ENCODE measurements at places on chromosomes 6 and 20. TPM values are rescaled to one million over a fixed set of nuclear protein-coding genes. Genes with fewer than 3 reads are reported as not detected.

The BEND6 gene
- polyA plus RNA-seq = 0.53 TPM

The SYCP2L gene
- polyA plus RNA-seq = 1.3 TPM

The CST3 gene
- 185 TPM for polyA plus RNA-seq

The TTBK1 gene
- 0.53 TPM for polyA plus RNA-seq

The TMEM74B gene
- 7.8 TPM for polyA plus RNA-seq

Measured in H1 (cell line).